ENCODE measurements at places on chromosomes 7 and 10.

DNA sequence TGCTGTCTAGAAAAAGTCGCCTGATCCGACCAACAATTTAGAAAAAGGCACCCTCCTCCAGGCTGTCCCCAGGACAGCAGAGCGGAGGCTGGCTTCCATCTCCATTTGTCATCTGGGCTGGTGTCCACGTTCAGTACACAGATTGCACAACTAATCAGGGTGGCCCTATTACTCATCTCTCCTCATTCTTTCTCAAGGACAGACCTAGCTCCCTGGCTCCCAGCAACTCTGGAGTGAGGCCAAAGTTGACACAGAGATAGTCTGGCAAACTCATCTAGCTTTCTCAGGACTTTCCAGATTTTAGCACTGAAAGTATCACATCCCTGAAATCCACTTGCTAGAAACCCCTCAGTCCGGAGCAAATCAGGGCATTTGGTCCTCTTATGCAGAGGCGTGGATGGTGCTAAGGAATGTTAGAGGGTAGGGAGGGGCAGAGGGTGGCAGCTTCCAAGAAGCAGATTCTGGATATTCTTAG lies 75.1 kb downstream of the DNAH11 start:
- peak; percentile 78 for DNase-seq

DNA sequence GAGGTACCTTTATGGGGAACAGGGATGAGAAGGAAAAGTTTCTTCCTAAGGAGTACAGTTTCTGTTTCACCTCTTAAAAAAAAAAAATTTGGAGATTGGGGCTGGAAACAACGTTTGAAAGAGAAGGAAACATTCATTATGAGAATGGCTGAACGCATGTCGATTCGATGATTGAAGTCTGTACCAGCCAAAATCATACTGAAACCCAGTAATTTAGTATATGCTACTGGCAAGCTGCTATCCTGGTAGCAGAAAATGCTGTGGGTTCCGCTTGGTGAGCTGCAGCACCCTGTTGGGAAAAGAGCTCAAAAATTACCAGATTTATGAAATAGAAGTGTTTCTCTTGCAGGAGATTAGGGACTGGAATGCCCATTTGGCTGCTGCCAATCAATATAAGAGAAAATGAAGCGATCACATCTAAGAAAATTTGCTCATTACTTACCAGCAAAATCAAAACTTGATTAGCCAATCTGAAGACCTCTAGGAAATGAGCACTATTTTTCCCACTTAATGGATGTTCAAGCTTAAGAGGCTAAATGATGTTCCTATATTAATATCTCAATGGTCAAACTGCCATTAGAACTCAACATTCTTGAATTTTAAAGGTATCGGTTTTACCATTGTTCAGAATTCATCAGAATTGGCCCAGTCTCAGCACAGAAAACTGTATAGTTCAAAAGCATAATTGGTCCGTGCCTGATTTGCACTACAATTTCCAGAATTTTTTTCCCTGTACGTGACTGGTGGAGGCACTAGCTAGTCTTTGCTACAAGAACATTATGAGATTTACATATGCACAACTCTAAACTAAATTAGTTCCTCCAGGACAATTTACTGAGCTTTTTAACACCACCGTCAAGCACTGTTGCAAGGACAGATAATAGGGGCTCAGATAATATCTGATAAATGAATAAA lies 1.2 kb upstream of the ITGB1 start:
- no peak for DNase-seq

DNA sequence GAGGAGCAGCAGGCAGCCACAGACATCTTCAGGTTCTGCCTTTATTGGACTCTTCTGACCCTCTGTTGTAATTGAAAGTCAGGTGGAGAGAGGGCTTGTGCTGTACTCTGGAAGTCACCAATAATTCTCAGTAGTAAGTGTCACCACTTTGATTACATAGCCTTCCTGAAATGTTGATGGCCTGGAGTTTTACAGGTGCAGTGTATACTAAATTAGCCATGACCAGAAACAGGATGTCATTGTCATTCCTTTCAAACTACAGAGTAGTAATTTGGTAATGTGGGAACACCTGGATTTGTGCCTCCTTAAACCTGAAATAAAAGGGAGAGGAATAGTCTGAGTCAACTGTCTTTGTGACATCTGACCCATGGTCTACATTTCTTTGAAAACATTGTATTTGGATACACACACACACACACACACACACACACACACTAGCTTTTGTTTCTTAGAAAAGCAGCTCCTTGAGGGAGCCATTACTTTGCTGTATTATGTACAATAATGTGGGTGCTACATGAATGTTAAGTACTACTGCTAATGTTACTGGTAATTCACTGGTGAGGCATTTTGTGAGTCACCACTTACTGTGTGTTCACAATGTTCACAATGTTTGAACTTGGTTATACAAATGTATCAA lies 19.6 kb downstream of the ARL4A start:
- DNase-seq: peak; percentile 41

DNA sequence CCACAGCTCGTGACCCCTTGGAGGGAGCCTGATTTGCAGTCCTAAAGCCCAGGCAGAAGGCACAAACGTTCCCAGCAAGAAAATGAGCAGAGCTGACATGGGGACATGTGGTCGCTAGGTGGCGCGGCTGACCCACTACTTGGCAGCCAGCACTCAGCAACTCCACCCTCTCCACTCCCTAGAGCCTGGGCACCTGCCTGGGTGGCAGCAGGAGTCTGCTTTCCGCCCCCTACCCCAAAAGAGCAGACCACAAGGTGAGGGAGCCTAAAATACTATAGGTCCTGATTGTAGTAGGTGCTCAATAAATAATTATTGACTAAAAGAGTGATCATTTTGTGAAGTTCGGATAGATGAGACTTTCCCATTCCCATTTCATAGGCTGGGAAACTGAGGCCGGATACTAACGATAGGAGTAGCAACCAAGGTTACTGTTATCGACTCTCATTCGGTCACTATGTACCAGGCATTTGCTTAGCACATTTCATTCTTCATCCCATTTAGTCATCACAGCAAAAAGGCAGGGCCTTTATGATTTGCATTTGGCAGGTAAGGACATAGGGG lies 57.4 kb downstream of the NEUROG3 start:
- DNase-seq: peak; percentile 58

DNA sequence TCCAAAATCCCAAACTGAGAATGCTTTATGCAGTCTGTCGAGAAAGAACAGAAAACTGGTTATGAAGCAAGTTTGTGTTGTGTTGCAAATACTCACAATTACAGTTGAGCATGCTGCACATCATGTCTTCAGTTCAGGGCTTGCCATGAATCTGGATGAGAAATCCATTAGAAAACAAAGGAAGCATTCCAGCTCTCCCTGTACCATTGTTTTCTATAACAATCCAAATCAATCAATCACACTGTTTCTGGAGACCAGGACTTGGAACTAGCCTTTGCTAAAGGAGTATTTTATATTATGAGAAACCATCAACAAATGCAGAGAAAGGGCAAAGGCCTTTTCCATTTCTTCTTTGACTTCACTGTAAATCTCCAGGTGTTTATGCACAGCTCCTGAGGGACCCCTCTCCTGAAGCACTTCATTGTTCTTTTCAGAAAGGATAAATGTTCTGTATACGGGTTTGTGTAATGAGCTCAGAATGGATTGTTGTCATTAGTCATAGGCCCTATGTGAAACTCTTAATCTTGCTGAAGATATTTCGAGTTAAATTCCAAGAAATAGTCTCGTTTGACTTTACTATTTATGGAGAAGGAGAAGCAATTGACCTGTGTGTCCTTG lies 364.7 kb upstream of the POM121L12 start:
- no peak for DNase-seq

GRCh38 chr10:17954861-17955260 lies 3.1 kb downstream of the SLC39A12 start:
- DNase-seq: peak; percentile 28

GRCh38 chr7:157718303-157719007 lies 381.7 kb downstream of the DNAJB6 start:
- no peak for DNase-seq

Data from AG10803 (cell line).